ENCODE measurements at places on chromosomes 7 and 10.

DNA sequence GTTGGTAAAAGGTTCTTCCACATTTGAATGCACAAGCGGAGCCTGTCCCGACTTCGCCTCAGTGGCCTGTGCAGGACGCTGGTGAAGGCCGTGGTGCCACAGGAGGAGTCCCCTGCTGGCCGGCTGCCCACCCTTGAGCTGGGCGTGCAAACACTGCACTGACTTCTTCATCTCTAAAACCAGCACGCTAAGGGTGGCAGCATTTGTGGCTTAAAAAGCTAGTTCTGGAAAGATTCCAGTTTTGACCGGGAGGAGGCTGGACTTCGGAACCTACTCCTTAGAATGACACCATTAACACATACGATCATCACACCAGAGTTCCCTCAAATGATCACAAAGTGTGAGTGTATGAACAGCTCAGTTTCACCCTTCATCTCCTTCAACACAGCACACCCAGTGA lies 102.4 kb downstream of the SMURF1 start:
- no peak for DNase-seq

DNA sequence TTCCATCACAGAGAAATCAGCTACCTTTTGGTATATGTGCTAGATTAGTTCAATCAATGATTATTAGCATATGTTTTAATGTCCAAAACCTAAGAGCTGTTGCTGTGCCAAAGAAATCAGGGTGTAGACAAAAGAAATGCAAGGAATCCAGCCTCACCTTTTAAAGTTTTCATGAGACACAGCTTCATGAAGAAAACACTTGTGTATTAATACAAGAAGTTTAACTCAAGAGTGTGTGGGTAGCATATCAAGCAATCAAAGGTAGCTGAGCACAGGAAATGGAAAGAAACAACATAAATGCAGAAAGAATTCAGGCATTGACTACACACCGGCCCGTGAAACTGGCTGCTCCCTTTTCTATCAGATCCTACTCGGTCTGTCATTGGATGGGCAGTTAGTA lies 76.0 kb upstream of the CAV2 start:
- DNase-seq, result no peak

- DNase-seq, result no peak
Measured at GRCh38 chr10:18325889-18326531, 185.8 kb downstream of the CACNB2 start.

DNA sequence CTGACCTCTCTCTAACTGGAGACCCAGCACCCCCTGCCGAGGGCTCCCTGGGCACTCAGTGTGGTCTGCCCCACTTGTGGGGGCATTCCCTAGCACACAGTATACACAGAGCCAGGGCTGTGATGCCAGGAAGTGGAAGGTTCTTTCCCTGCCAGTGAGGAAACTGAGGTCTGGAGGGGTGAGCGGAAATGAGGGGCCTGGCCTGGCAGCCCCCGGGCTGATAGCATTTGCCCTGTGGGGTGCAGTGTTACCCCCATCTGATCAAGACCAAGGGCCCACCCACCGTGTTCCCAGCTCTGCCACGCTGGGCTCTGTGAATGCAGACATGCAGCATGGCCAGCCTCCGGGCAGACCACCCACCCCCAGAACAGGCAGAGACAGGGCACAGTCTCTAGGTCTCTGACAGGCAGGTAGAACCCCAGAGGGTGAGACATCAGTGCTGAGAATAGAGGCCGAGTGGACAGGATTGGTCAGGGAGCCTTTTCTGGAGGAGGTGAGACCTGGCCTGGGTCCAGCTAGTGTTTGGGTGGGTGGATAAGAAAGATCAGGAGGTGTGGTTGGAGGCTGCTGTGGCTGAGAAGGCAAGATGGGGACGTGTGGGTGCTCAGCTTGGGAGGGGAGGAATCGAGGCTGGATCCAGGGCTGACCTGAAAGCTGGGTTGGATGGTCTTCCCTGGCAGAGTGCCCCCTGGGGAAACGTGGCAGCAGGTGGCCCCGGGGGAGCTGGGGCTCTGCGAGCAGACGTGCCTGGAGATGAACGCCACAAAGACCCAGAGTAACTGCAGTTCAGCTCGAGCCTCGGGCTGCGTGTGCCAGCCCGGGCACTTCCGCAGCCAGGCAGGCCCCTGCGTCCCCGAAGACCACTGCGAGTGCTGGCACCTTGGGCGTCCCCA lies 10.8 kb upstream of the ZNF862 start:
- no peak for DNase-seq

- DNase-seq, result no peak
Measured at GRCh38 chr7:821688-822087, 10.6 kb upstream of the SUN1 start.

DNA sequence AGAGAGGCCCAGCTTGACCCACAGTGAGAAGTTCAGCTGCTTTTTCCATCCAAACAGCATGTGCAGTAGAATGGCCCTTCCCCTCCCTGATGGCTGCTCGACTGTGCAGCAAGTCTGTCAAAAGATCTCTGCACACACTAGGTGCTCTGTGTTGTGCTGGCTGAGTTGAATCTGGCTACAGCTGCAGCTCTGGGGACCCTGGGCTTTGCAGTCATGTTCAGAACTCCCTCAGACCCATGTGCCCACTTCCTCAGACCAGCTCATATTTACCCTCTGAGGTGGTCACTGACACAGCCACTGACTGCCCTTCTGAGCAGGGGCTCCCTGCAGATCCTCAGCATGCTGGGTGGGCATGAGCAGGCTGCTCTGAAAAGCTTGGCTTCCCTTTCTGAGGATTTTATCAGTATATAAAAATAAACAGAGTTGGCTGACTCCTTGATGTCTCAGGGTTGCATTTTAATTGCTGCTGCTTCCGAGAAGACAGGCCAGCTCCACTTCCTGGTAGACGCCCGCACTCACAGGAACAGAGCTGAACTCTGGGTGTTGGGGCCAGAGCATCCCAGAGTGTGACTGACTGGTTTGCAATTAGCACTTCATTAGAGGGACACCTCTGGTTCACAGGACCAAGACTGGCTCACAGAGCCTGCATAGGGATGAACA lies 507.9 kb downstream of the RPS24 start:
- DNase-seq, result no peak

Data from T-helper 9 cell (primary cell).